ENCODE measurements at places on chromosomes 16 and 17. TPM values are rescaled to one million over a fixed set of nuclear protein-coding genes. Genes with fewer than 3 reads are reported as not detected.
A peak's percentile ranks its signal among the peaks of the same experiment; 100 is the strongest.

DNA sequence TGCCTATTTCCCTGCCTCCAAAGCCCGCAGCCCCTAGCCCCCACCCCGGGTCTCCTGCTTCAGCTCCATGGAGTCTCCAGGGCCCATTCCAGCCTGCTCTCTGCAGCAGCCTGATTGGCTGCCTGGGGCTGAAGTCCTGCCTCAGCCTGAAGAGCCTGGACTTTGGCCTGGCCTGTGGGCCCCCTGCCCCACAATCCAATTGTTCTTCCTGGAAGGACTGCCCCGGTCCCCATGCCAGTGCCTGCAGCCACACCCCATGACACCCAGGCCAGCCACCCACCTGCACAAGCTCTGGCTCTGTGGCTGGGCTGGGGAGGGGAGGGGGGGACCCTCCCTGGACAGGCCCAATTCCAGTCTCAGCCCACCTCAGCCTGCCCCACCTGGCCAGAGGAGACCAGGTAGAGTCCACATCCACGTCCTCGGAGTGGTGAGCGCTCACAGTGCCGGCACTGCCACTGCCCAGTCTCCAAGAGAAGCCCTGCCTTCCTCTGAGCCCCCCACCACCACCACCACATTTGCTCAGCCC is 12.3 kb downstream of the ENPP7 start:
- DNase-seq = no peak
- H3K36me3 ChIP-seq = no peaks in the 10 kb centered on the region
- H3K4me1 ChIP-seq = peaks cover 21% of the 10 kb centered on the region
- no peak overlapping the region for H3K27ac ChIP-seq

GRCh38 chr16:27461483-27462171 is 59.7 kb downstream of the IL21R start:
- no peak overlapping the region for H3K4me3 ChIP-seq
- no peak overlapping the region for H3K27ac ChIP-seq
- H3K27me3 ChIP-seq = no peaks in the 10 kb centered on the region
- DNase-seq = no peak
- peaks cover 8% of the 10 kb centered on the region for H3K4me1 ChIP-seq

DNA sequence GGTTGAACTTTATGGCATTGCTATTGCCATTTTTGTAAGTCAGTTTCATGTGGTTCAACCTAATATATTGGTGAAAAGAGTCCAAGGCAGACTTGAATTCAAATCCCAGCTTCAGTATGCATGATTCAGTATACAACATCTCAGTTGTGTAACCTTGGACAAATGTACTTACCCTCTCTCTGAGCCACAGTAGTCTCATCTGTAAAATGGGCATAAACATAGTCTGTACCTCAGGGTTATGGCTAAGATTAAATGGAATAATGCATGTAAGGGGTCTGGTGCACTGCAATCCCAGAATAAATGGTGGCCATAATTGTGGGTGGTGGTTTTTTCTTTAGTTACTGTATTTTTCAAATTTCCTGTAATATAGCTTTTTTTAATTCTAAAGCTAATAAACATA is 4.7 kb upstream of the ADAP2 start:
- H3K4me1 ChIP-seq = peaks cover 13% of the 10 kb centered on the region
- no peak overlapping the region for H3K27ac ChIP-seq
- peaks cover 2% of the 10 kb centered on the region for H3K36me3 ChIP-seq
- H3K4me3 ChIP-seq = no peak overlapping the region

Gene SOX15
- total RNA-seq = 0.64 TPM

GRCh38 chr16:25006504-25007056 is 8.6 kb downstream of the ARHGAP17 start:
- peak overlapping the region; percentile 65 for H3K27ac ChIP-seq
- DNase-seq = no peak
- peak overlapping the region; percentile 47 for H3K4me3 ChIP-seq
- no peaks in the 10 kb centered on the region for H3K27me3 ChIP-seq
- peaks cover 88% of the 10 kb centered on the region for H3K4me1 ChIP-seq
- H3K36me3 ChIP-seq = peaks cover 60% of the 10 kb centered on the region

- H3K27me3 ChIP-seq = peaks cover 11% of the 10 kb centered on the region
- DNase-seq = no peak
- no peak overlapping the region for H3K27ac ChIP-seq
Measured at GRCh38 chr17:5762191-5762590, 177.9 kb upstream of the NLRP1 start.

GRCh38 chr16:67447508-67448076 is 16.7 kb downstream of the HSD11B2 start:
- peak; percentile 46 for DNase-seq
- peaks cover 65% of the 10 kb centered on the region for H3K36me3 ChIP-seq
- no peaks in the 10 kb centered on the region for H3K27me3 ChIP-seq
- no peak overlapping the region for H3K4me3 ChIP-seq

Gene ZNF19
- total RNA-seq = 10.5 TPM

DNA sequence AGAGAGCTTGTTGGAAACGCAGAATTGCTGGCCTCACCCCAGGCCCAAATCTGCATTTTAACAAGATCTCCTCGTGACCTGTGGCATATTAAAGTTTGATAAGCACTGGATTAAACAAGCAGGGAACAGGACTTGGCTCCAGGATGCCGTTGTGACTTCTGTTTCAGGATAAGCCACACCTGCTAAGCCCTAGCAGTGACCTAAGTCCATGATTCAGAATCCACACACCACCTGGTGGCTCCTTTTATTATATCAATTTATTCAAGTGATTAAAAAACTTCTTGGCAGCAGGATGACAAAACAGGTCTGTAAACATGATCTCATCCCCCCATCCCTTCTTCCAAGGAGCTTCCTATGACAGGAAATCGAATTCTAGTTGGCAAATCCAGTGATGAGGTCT is 9.1 kb downstream of the NAGPA start:
- no peaks in the 10 kb centered on the region for H3K4me1 ChIP-seq
- H3K36me3 ChIP-seq = peaks cover 28% of the 10 kb centered on the region
- no peaks in the 10 kb centered on the region for H3K27me3 ChIP-seq

DNA sequence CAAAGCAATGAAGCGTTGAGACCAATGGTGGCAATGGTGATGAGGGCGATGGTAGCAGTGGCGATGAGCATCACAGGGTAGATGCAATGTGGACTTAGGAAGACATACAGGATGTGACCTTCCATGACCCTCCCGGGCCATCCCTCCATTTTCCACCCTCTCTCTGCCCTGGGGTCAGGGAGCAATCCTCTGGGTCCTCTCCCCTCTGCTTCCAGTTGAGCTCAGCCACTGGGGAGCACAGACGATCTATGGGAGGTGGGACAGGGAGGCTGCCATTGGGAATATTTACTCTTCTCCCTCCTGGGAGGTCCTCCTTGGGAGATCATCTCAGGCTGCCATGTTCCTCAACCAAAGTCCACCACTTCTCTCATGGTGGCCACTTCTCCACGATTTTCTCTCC is 260.7 kb upstream of the FOXF1 start:
- DNase-seq = no peak
- no peak overlapping the region for H3K27ac ChIP-seq
- H3K27me3 ChIP-seq = peaks cover 6% of the 10 kb centered on the region
- H3K4me1 ChIP-seq = no peaks in the 10 kb centered on the region
- H3K36me3 ChIP-seq = no peaks in the 10 kb centered on the region

DNA sequence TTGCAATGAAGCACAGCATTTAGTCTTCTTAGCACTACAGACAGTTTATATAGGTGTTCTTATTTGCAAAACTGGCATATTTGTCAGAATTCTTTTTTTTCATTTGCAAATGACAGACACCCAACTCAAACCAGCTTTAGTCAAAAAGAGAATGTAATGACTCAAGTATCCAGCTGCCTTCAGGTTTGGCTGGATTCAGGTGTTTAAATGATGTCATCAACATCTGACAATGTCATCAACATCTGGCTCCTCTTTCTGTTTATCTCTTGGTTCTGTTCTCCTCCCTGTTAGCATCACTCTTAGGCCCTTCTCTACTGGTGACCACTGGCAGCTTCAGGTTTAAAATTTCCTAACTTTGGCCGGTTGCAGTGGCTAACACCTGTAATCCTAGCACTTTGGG is 18.9 kb downstream of the TMC5 start:
- peaks cover 18% of the 10 kb centered on the region for H3K4me1 ChIP-seq
- no peak overlapping the region for H3K27ac ChIP-seq
- H3K36me3 ChIP-seq = no peaks in the 10 kb centered on the region
- DNase-seq = no peak
- H3K4me3 ChIP-seq = no peak overlapping the region
- peaks cover 7% of the 10 kb centered on the region for H3K27me3 ChIP-seq

Gene TBX4
- total RNA-seq = not detected

- H3K27ac ChIP-seq = no peak overlapping the region
- peaks cover 78% of the 10 kb centered on the region for H3K36me3 ChIP-seq
- DNase-seq = no peak
- no peaks in the 10 kb centered on the region for H3K27me3 ChIP-seq
- H3K4me1 ChIP-seq = peaks cover 8% of the 10 kb centered on the region
- H3K4me3 ChIP-seq = no peak overlapping the region
Measured at GRCh38 chr16:88022076-88023042, 71.1 kb downstream of the BANP start.

- no peaks in the 10 kb centered on the region for H3K27me3 ChIP-seq
- H3K36me3 ChIP-seq = no peaks in the 10 kb centered on the region
Measured at GRCh38 chr16:10558746-10559641, 21.4 kb downstream of the EMP2 start.

Gene SECTM1
- total RNA-seq = not detected

GRCh38 chr17:70313086-70313852 is 143.9 kb downstream of the KCNJ2 start:
- no peaks in the 10 kb centered on the region for H3K36me3 ChIP-seq
- no peak for DNase-seq
- no peak overlapping the region for H3K4me3 ChIP-seq
- H3K4me1 ChIP-seq = no peaks in the 10 kb centered on the region
- H3K27me3 ChIP-seq = no peaks in the 10 kb centered on the region
- H3K27ac ChIP-seq = no peak overlapping the region

Gene USP43
- 0.12 TPM for total RNA-seq

DNA sequence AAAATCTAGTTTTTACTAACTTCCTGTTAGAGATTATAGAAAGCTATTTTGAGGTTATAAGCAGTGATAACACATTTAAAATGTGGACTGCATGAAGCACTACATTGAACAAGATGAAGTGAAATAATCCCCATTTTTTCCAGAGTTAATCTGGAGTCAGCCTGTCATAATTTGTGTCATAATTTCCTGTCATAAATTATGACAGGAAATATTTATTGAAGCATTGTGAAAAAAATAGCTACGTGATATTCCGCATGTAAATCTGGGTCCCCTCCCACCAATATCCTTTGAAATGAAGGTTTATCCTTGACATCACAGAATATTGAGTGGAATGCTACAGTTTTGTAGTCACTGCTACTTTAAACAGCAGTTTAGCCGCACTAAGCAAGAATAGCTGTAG is 40.1 kb downstream of the OMG start:
- no peaks in the 10 kb centered on the region for H3K27me3 ChIP-seq
- H3K36me3 ChIP-seq = peaks cover 13% of the 10 kb centered on the region
- no peak for DNase-seq
- H3K27ac ChIP-seq = no peak overlapping the region

Gene AOC3
- 0.64 TPM for total RNA-seq

DNA sequence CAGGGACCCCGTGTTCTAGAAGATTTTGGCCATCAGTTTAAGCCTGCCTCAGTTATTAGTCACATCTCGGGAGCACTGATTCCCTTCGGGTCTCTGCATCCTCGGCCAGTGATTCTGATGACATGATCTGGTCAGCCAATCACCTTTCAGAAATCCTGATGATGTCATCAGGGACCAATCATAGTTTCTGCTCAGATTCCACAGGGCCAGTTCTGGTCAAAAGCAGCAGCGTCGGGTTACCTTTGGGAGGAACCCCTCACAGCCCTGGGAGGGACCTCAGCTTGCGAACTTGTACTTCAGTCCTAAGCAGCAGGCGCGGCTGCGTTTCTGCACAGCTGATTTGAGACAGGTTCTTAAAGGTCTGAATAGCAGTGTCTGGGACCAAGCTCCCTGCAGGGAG is 13.9 kb downstream of the KDM8 start:
- no peak overlapping the region for H3K4me3 ChIP-seq
- no peak overlapping the region for H3K27ac ChIP-seq
- peaks cover 3% of the 10 kb centered on the region for H3K4me1 ChIP-seq

GRCh38 chr16:17372386-17372785 is 98.4 kb downstream of the XYLT1 start:
- no peaks in the 10 kb centered on the region for H3K36me3 ChIP-seq
- H3K4me3 ChIP-seq = no peak overlapping the region
- H3K27me3 ChIP-seq = no peaks in the 10 kb centered on the region

- H3K27ac ChIP-seq = peak overlapping the region; percentile 91
- H3K27me3 ChIP-seq = no peaks in the 10 kb centered on the region
Measured at GRCh38 chr17:29760279-29761039, 137.7 kb upstream of the CORO6 start.

Gene KRT27
- not detected for total RNA-seq

- H3K27me3 ChIP-seq = peaks cover 25% of the 10 kb centered on the region
- no peaks in the 10 kb centered on the region for H3K36me3 ChIP-seq
- H3K4me1 ChIP-seq = peaks cover 26% of the 10 kb centered on the region
- no peak for DNase-seq
- no peak overlapping the region for H3K27ac ChIP-seq
Measured at GRCh38 chr17:39740357-39741111, 2.8 kb downstream of the GRB7 start.

- no peak for DNase-seq
- H3K36me3 ChIP-seq = no peaks in the 10 kb centered on the region
- no peak overlapping the region for H3K27ac ChIP-seq
- H3K27me3 ChIP-seq = peaks cover 12% of the 10 kb centered on the region
Measured at GRCh38 chr17:68567035-68567434, 34.1 kb downstream of the FAM20A start.

DNA sequence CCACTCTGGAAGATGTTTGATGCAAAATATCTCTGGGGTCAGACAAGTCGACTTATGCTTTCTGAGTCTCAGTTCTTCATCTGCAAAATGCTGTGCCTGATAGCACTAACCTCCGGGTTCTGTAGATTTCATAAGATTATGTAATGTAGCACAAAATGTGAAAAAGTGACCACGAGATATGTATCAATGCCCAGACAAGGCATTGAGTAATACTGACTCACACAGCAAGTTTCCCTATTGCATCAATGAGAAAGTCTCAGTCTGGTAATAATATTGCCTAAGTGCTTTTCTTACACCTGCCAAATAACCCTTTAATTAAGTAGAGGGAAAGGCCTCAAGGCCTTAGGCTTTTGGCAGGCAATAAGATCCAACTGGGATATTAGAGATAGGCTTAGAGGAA is 41.4 kb upstream of the MMP2 start:
- DNase-seq = no peak
- no peak overlapping the region for H3K4me3 ChIP-seq
- no peaks in the 10 kb centered on the region for H3K4me1 ChIP-seq

DNA sequence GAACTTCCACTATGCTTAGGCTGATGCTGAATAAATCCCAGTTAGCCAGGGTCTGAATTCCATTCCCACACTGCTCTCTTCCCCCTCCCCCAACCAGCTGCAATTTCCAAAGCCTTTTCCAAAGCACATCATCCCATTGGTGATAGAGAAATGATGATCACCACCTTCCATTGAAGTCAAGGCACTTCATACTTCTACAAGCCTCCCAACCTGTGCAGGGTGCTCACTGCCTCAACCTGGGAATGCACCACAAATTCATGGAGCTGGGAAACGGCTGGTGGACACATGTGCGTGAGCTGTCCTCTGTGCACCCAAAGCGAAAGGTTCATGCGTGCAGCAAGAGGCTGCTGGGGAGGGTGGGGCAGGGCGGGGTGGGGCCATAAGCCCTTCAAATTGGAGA is 302.7 kb upstream of the IRX3 start:
- no peak overlapping the region for H3K4me3 ChIP-seq
- H3K4me1 ChIP-seq = no peaks in the 10 kb centered on the region
- peaks cover 3% of the 10 kb centered on the region for H3K27me3 ChIP-seq
- no peak for DNase-seq
- H3K27ac ChIP-seq = no peak overlapping the region

GRCh38 chr17:17346428-17347233 is 43.5 kb downstream of the NT5M start:
- H3K4me3 ChIP-seq = no peak overlapping the region
- no peaks in the 10 kb centered on the region for H3K27me3 ChIP-seq
- H3K4me1 ChIP-seq = no peaks in the 10 kb centered on the region
- no peak for DNase-seq
- H3K36me3 ChIP-seq = no peaks in the 10 kb centered on the region

All from activated B cell treated with CpG ODN at 0.5 μM for 24 hours (primary cell).